Vagina (tissue), 2 donors: ENCODE measurements at places on chromosomes 1 and 21.

- no peak for DNase-seq
Measured at GRCh38 chr1:45723248-45723930, 27.1 kb downstream of the IPP start.

DNA sequence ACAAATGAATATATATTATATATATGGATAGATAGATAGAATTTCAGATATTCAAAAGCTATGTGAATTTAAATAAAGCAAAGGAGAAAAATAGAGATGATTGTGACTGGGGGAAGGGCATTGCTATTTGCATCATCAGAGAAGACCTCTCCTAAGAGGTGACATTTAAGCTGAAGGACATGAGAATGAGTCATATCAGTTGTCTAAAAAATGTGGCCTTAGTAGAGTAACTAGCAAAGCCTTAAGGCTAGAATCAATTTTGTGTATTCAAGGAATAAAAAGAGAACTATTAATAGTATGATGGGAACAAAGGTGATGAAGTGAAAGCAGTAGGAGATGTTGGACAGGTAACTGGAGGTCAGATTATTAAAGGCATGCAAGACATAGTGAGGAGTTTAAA lies 34.8 kb upstream of the SLC35F3 start:
- DNase-seq: no peak

GRCh38 chr1:89822999-89823628 lies 2.3 kb downstream of the LRRC8D start:
- no peak for DNase-seq

DNA sequence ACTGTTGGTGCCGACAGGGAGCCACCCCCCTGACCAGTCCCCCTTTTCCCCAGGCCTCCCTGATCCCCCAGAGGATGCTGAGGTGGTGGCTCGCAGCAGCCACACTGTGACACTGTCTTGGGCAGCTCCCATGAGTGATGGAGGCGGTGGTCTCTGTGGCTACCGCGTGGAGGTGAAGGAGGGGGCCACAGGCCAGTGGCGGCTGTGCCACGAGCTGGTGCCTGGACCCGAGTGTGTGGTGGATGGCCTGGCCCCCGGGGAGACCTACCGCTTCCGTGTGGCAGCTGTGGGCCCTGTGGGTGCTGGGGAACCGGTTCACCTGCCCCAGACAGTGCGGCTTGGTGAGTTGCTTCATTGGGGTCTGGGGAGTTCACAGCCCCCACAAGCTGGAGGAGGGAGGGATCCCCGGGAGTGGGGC lies 89.2 kb downstream of the TRIM11 start:
- DNase-seq: no peak

GRCh38 chr1:37323486-37324377 lies 150.6 kb upstream of the ZC3H12A start:
- DNase-seq: no peak

DNA sequence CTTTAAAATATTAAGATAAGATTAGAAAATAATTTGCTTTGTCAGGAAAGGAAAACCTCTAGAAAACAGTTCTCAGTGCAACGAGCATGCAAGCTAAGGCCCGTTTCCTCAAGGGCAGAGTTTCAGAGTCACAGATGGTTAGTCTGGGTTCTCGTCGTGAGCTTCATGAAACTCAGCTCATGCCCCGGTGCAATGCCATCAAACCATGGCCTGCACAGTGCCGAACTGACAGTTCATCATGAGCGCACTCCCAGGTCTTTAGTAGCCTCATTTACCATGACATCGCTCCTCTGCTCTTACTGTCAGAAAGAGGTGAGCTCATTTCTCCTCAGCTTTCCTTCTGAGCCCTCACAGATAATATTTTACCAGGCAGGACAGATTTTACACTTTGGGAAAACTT lies 319.2 kb downstream of the NTNG1 start:
- DNase-seq: no peak

GRCh38 chr21:15060543-15061175 lies 4.1 kb downstream of the NRIP1 start:
- DNase-seq: no peak

GRCh38 chr21:36791695-36792470 lies 93.0 kb downstream of the SIM2 start:
- DNase-seq: no peak

- DNase-seq: no peak
Measured at GRCh38 chr1:30765556-30766434, 8.2 kb upstream of the LAPTM5 start.

DNA sequence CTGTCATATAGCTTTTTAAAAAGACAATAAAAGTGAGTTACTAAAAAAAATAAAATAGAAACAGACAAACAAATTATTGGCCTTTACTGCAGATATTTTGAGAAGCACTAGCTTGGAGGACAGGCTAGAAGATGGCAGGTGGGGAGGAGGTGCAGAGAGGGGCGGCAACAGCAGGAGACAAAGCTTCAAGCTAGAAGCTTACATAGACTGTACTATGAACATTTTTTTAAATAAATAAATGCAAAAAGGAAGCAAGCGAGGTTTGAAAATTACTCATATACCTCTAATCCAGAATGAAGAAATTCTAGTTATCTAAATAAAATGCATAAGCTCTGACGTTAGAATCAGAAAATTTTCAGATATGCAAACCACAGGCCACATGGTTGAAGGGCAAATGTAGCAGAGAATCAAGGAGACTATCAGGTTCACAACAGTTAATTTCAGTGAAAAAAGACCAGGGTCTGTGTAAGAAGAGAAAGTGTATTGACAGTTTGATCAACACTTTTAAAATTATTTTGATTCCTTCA lies 54.9 kb downstream of the NRIP1 start:
- DNase-seq: no peak

GRCh38 chr1:246146804-246147523 lies 360.1 kb downstream of the SMYD3 start:
- no peak for DNase-seq

- no peak for DNase-seq
Measured at GRCh38 chr1:180489976-180490375, 12.4 kb downstream of the ACBD6 start.

DNA sequence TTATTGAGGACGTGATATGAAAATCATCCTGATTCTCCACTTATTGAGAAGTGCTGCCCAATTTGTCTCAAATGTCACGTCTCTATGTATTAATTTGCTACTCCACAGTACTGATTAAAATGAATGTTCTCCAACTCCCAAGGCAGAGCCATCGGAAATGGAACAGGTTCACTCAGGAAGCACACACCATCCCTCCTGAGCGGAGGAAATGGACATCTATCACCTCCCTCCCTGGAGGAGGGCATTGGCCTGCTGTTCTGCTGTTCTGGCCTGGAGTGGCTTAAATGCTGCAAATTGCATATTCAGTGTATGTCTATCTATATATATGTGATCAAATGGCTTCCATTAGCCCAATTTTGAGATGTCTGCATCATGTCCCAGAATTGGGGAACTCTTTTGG lies 140.5 kb downstream of the CSMD2 start:
- DNase-seq: no peak

GRCh38 chr1:115428676-115429075 lies 90.6 kb upstream of the NGF start:
- no peak for DNase-seq

GRCh38 chr1:181111559-181111958 lies 23.1 kb downstream of the IER5 start:
- no peak for DNase-seq

GRCh38 chr1:214004014-214004413 lies 16.2 kb downstream of the PROX1 start:
- DNase-seq: no peak

GRCh38 chr1:47881505-47882442 lies 115.4 kb downstream of the TRABD2B start:
- no peak for DNase-seq

DNA sequence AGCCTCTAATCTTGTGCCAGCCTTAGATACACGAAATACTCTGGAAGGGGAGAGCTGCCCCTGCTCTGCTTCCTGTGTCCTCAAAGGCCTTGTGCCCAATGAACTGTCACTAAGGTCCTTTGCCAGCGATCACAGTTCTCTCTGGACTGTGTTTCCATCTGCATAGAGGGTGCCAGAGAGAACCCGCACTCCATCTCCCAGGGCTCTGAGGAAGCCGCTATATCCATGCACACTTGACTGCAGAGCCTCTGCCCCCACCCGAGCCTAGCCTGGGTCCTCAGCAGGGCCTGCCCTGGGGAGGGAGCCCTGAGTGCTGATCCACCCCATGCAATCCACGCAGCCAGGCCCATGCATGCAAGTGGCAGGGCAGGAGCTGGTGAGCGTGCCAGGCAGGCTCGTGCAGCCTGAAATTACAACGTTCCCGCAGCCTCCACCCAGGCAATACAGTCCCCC lies 30.6 kb upstream of the KIF21B start:
- no peak for DNase-seq

DNA sequence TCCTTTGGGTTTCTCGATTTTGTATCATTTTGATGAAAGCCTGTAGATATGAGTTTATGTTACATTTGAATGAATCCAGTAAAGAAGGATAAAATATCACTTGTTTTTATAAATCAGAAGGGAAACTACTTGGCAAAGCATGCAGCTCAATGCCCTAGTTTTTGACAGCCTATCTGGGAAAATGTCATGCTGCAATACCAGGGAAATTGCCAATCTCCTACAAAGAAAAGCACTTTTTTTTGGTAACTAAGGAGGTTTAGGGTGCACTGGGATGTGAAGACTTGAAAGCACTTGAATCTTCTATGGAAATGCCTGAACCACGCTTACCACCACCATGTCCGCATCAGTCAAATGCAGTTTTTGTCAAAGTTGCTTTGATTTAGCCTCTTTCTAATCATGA lies 446.9 kb upstream of the LRRC7 start:
- no peak for DNase-seq

- DNase-seq: no peak
Measured at GRCh38 chr1:61389194-61389925, 307.0 kb downstream of the NFIA start.

DNA sequence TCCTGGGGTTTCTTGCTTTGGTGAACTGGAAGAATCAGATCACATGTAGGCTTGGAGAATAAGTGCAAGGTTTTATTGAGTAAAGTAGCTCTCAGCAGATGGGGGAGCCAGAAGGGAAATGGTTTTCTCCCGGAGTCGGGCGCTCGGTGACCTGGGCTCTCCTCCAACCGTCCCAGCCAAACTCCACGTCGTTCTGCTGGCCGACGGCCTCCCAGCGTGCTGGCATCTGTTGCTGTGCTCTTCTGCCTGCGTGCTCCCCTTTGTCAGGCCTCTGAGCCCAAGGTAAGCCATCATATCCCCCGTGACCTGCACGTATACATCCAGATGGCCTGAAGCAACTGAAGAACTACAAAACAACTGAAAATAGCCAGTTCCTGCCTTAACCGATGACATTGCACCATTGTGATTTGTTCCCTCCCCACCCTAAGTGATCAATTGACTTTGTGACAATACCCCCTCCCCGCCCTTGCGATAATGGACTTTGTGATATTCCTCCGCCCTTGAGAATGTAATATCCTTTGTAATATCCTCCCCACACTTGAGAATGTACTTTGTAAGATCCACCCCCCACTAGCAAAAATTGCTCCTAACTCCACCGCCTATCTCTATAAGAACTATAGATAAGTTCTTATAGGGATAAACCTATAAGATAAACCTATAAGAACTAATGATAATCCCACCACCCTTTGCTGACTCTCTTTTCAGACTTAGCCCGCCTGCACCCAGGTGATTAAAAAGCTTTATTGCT lies 88.3 kb downstream of the SMYD3 start:
- no peak for DNase-seq

DNA sequence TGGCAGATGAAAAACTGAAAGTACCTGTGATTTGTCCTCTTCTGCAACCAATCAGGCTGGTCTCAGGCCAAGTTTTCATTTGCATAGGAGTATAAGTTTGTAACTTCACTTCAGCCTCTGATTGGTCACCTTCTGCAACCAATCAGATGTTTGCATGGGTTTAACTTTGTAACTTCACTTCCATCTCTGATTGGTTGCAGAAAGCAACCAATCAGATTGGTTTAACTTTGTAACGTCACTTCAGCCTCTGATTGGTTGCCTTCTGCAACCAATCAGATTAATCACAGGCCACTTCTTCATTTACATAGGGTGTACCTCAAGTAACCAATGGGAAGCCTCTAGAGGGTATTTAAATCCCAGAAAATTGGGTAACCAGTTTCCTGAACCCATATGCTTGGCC lies 18.9 kb upstream of the TUT4 start:
- no peak for DNase-seq

- DNase-seq: no peak
Measured at GRCh38 chr1:115702959-115703358, 61.2 kb downstream of the VANGL1 start.

DNA sequence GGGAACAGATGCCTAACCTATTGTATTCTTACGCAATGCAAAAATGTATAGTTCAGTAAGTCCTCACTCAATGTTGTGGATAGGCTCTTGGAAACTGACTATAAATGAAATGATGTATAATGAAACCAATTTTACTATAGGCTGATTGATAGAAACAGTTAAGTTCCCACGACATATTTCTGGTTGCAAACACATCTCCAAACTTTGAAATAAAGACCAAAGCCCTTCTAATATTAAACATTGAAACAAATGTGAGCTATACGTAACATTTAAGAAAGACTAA lies 29.1 kb downstream of the MAP3K21 start:
- DNase-seq: no peak

GRCh38 chr1:53379662-53380002 lies 51.8 kb upstream of the LRP8 start:
- no peak for DNase-seq

DNA sequence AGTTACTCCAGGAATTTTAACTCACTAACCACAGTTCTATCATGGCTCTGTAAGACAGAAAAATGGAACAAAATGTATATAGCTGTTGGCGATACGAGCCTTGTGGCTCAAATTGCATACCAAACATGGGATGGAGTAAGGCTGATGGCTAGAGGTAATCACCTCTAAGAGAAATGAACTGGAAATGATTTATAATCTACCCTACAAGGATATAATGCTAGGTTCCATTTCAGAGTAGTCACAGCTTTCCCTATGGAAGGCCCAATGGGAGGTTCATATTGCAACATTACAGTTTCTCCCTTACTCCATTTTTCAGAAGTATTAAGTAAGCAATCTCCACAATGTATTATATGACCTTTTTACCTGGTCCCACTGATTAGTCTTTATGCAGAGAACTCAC lies 61.6 kb downstream of the EDEM3 start:
- no peak for DNase-seq

- no peak for DNase-seq
Measured at GRCh38 chr1:66168467-66168887, 365.5 kb upstream of the SGIP1 start.
